ENCODE measurements at places on chromosomes 16 and 17. TPM values are rescaled to one million over a fixed set of nuclear protein-coding genes. Genes with fewer than 3 reads are reported as not detected.

Gene MT1H
- not detected for total RNA-seq

Gene AATK
- 1.3 TPM for total RNA-seq

Gene HBA1
- total RNA-seq: 12.3 TPM

Gene MAPT
- 72.3 TPM for total RNA-seq

Gene SETD6
- 39.1 TPM for total RNA-seq

Gene FLYWCH2
- total RNA-seq: 33.4 TPM

Gene ADAD2
- not detected for total RNA-seq

Gene AIPL1
- total RNA-seq: not detected

Gene UBALD2
- total RNA-seq: 65.4 TPM

Gene TBC1D3B
- not detected for total RNA-seq

Gene SLC5A10
- total RNA-seq: not detected

Gene ALDOC
- total RNA-seq: 7.0 TPM
